ENCODE measurements at places on chromosomes 1 and 21. TPM values are rescaled to one million over a fixed set of nuclear protein-coding genes. Genes with fewer than 3 reads are reported as not detected.
A peak's percentile ranks its signal among the peaks of the same experiment; 100 is the strongest.

GRCh38 chr1:67749263-67749843 is 64.4 kb downstream of the GADD45A start:
- H3K4me1 ChIP-seq = peaks cover 37% of the 10 kb centered on the region
- no peak for DNase-seq
- no peaks in the 10 kb centered on the region for H3K36me3 ChIP-seq
- H3K27me3 ChIP-seq = no peaks in the 10 kb centered on the region

GRCh38 chr1:167210966-167211674 is 9.6 kb upstream of the POU2F1 start:
- H3K27ac ChIP-seq = no peak overlapping the region
- H3K4me3 ChIP-seq = no peak overlapping the region
- H3K27me3 ChIP-seq = no peaks in the 10 kb centered on the region

DNA sequence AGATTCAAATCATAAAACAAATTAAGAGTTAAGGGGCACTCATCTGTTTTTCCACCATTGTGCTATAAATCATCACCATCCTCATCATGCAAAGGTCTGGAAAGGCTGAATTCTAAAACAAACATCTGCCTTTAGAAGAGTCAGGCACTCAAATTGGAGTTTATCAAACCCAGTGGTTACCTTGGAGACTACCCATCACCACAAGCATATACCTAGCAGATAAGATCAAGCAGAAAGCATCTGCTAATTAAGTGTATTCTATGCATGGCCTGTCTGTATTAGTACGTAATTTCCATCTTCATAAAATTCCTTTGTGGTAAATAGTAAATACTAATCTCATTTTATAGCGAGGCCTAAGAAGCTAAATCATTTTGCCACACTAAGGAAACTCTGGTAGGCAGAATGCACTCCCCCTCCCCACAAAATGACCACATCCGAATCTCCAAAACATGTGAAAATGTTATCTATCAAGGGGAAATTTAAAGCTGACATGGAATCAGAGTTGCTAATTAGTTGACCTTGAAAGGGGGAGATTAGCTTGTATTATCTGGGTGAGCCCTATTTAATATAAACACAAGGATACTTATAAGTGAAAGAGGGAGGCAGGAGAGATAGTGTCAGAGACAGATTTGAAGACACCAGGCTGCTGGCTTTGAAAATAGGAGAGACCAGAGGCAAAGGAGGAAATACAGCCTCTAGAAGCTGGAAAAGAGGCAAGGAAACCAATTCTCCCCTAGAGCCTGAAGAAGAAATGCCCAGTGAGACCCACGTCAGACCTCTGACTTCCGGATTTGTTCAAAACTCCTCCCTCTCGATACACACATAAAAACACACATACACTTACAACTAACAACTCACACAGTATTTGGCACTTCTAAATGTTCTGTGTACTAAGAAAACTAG is 23.2 kb downstream of the ARID4B start:
- peak overlapping the region; percentile 18 for H3K27ac ChIP-seq
- H3K36me3 ChIP-seq = no peaks in the 10 kb centered on the region
- H3K27me3 ChIP-seq = no peaks in the 10 kb centered on the region
- peak; percentile 30 for DNase-seq
- H3K4me3 ChIP-seq = no peak overlapping the region
- peaks cover 45% of the 10 kb centered on the region for H3K4me1 ChIP-seq

DNA sequence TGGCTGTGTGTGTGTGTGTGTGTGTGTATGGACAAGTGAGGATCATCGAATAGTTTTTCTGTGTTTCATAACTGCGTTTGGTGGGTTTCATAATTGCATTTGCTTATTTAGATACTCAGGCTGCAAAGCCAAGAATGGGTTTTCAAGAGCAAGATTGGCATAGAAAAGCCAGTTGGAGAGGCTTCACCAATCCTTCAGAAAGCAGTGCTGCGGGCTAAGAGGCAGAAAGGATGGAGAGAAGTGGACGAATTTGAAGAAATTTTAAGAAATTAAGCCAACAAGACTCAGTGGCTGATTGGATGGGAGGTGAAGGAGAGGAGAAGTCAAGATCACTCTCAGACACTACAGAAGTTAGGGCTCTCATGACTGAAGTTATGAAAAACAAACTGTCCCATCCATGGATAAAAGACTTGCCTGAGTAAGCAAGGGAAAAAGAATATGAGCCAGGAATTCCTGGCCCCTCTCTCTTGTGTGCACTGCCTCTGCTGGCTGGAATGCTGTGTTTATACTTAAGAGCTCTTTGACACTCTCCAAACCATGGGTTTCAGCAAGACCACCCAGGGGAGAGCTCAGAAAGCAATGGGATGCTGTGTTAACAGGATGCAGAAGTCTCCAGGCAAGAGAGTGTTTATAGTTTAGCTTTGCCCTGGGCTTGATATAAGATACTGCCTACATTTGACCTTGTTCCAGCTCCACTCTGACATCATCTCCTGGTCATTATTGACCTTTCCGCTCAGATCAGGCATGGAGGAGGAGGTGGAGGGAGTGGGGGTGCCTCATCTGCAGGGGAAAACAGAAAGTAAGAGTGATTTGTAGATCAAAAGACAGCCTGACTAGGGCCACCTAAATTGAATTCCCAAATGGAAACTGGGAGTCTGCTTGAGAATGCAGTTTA is 232.0 kb upstream of the PLXNA2 start:
- H3K27ac ChIP-seq = no peak overlapping the region
- H3K27me3 ChIP-seq = no peaks in the 10 kb centered on the region
- no peaks in the 10 kb centered on the region for H3K4me1 ChIP-seq
- no peak overlapping the region for H3K4me3 ChIP-seq
- DNase-seq = no peak
- H3K36me3 ChIP-seq = no peaks in the 10 kb centered on the region

- H3K27ac ChIP-seq = no peak overlapping the region
- H3K4me3 ChIP-seq = no peak overlapping the region
- H3K4me1 ChIP-seq = no peaks in the 10 kb centered on the region
- H3K27me3 ChIP-seq = no peaks in the 10 kb centered on the region
- no peak for DNase-seq
These were observed 78.8 kb upstream of the KLHDC7A start for GRCh38 chr1:18401921-18402320.

Gene TENT5C
- 30.0 TPM for total RNA-seq

Gene TMEM200B
- total RNA-seq = not detected

DNA sequence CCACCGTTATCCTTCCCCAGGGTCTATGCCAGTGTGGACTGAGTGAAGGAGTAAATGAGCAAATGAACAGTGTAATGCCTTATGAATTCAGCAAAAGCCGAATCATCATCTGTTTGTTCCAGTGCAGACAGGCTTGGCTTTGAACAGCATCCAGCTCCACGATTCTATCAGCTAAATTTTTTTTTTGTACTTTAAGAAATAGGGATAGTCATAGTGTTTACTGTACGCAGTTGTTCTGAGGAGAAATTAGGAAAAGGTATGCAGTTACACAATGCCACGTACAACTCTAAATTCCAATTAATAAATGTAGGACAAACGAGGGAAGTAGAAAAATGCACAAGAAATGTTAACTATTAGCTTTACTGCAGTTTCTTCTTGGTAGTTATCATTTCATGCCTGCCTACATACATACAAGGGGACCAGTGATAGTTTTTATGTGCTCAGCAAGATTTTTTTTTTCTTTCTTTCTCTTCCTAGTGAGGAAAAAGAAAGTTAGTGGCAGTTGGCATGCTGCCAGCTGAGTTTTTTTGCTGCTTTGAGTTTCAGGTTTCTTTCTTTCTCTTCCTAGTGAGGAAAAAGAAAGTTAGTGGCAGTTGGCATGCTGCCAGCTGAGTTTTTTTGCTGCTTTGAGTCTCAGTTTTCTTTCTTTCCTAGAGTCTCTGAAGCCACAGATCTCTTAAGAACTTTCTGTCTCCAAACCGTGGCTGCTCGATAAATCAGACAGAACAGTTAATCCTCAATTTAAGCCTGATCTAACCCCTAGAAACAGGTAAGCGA is at the start of gene IFI44L:
Gene IFI44L (plus strand): TSS at position 646 of the 777 bp plus-strand sequence. CDS start 7,468 bp downstream, outside the sequence.
- H3K27ac ChIP-seq = peak within 1 kb of the TSS; percentile 66
- H3K36me3 ChIP-seq = no peaks in the 10 kb centered on the region
- H3K4me3 ChIP-seq = no peak within 1 kb of the TSS
- DNase-seq = peak; percentile 26

GRCh38 chr1:96509339-96509738 is 212.2 kb upstream of the PTBP2 start:
- no peak overlapping the region for H3K27ac ChIP-seq
- no peaks in the 10 kb centered on the region for H3K36me3 ChIP-seq
- H3K4me3 ChIP-seq = no peak overlapping the region

Gene ILDR2
- total RNA-seq = 0.52 TPM

Gene IL19
- not detected for total RNA-seq

Gene FBXO2
- 87.4 TPM for total RNA-seq

Gene LDLRAD2
- 2.3 TPM for total RNA-seq

Gene PTGER3
- 15.0 TPM for total RNA-seq

Gene XCL1
- not detected for total RNA-seq

- H3K36me3 ChIP-seq = no peaks in the 10 kb centered on the region
- no peaks in the 10 kb centered on the region for H3K4me1 ChIP-seq
- no peaks in the 10 kb centered on the region for H3K27me3 ChIP-seq
- H3K27ac ChIP-seq = no peak overlapping the region
- no peak for DNase-seq
- H3K4me3 ChIP-seq = no peak overlapping the region
These were observed 37.6 kb upstream of the KRTAP19-8 start for GRCh38 chr21:31075848-31076247.

Gene KIAA0040
- 10.1 TPM for total RNA-seq

- no peak for DNase-seq
- H3K27me3 ChIP-seq = no peaks in the 10 kb centered on the region
- H3K4me1 ChIP-seq = no peaks in the 10 kb centered on the region
- no peak overlapping the region for H3K27ac ChIP-seq
- no peaks in the 10 kb centered on the region for H3K36me3 ChIP-seq
- no peak overlapping the region for H3K4me3 ChIP-seq
These were observed 118.8 kb upstream of the TMPRSS15 start for GRCh38 chr21:18522181-18522972.

DNA sequence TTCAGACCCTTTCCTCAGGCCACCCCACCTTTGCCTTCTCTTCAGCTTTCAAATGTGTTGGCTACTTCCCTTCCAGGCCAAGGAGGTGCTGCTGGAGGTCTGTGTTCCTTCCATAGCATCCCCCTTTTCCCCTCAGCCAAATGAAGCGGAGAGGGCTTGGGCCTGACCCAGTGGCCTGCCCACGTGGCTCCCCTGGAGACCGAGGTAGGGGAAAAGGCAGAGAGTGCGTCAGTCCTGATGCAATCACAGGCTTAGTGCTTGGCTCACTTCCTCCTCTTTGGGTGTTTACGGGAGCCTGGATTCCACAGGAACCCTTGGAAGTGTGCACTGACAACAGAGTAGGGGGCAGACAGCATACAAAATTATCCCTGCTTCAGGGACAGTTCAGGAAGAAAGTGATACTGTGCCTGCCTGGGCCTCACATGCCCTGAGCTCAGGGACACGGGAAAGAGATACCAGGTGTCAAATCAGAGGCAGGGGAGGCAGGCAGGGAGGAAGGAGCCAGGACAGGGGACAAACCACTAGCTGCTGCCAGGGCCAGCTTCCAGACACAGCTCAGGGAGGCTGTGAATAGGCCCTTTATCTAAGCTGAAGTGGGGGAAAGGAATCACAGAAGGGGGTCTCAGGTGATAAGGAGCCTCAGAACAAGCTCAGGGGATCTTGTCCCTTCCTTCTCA is 16.6 kb upstream of the PTP4A2 start:
- H3K4me1 ChIP-seq = peaks cover 22% of the 10 kb centered on the region
- no peaks in the 10 kb centered on the region for H3K27me3 ChIP-seq
- peak overlapping the region; percentile 37 for H3K27ac ChIP-seq
- peak; percentile 82 for DNase-seq
- no peak overlapping the region for H3K4me3 ChIP-seq
- H3K36me3 ChIP-seq = no peaks in the 10 kb centered on the region

DNA sequence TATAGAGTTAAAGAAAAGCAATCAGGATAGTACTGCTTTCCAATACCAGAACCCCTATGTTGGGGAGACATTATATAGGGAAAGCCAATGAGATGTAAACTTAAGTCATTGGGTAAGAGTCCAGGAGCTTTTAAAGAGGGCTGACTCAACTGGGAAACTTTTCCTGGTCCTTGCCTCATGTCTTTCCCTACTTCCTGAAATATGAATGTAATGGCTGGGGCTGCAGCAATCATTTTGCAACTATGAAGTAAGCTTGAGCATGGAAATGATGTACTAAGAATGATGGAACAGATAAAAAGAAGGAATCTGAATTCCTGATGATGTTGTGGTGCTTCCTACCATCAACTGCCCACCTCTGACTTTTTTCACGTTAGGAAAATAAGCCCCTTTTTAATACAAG is 55.7 kb downstream of the WDR3 start:
- H3K36me3 ChIP-seq = no peaks in the 10 kb centered on the region
- H3K27ac ChIP-seq = no peak overlapping the region
- no peaks in the 10 kb centered on the region for H3K27me3 ChIP-seq
- DNase-seq = no peak
- H3K4me1 ChIP-seq = no peaks in the 10 kb centered on the region
- no peak overlapping the region for H3K4me3 ChIP-seq

- no peaks in the 10 kb centered on the region for H3K27me3 ChIP-seq
- H3K27ac ChIP-seq = no peak overlapping the region
- no peak for DNase-seq
- H3K36me3 ChIP-seq = no peaks in the 10 kb centered on the region
These were observed 69.0 kb downstream of the DDR2 start for GRCh38 chr1:162701286-162701685.

DNA sequence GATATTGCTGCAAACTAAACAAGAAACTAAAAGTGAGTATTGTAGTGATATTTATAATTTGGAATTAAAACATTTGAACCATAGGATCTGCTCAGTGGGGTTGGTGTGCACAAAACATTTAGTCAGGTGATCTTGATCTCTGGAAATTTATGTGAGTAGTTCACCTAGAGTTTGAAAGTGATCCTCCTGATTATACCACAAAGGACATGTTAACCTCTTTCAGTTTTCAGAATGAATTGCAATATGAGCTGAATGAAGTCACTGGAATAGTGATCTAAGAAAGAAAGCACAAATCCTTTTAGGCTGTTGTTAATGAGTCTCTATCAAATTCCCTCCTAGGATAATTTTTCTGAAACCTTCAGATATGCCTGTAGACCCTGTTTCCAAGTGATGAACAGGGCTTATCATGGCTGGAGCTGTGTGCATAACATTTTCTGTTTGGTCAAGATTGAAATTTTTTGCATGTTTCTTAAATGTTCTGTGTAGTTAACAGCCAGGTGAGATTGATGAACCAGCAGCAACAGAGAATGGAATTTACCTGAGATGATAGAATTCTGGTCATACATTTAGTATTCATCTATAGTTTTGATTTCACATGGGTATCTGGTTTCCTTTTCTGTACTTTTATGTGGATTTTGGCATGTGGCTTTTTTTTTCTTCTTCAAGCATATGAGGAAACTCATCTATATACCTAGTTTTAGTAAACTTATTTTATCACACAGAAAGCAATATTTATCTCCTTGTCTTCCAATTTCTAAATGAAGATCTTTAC is 25.5 kb downstream of the CDC14A start:
- DNase-seq = no peak
- no peak overlapping the region for H3K4me3 ChIP-seq
- no peaks in the 10 kb centered on the region for H3K27me3 ChIP-seq
- H3K4me1 ChIP-seq = no peaks in the 10 kb centered on the region

DNA sequence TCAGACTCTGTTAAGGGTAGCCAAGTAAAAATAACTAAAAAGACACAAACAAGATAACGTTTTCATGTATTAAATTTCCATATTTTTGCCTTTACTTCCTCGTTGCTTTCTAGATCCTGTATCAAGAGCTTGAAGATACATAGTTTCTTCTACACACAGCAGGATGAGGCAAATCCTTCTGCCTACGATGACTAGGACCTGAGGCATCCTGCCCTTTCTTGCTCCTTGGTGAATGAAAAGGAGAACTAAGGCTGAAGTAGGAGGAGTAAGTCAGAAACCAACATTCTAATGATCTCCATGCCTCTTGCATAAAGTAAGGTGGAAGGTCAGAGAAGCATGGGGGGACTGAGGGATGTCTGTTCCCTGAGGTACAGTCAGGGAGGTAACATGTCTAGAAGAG is 102.6 kb downstream of the GPATCH2 start:
- no peak overlapping the region for H3K27ac ChIP-seq
- no peak overlapping the region for H3K4me3 ChIP-seq
- no peaks in the 10 kb centered on the region for H3K27me3 ChIP-seq
- no peaks in the 10 kb centered on the region for H3K4me1 ChIP-seq
